Naive thymus-derived CD8-positive, alpha-beta T cell (primary cell): ENCODE measurements at places on chromosomes 2 and 18. TPM values are rescaled to one million over a fixed set of nuclear protein-coding genes. Genes with fewer than 3 reads are reported as not detected.

DNA sequence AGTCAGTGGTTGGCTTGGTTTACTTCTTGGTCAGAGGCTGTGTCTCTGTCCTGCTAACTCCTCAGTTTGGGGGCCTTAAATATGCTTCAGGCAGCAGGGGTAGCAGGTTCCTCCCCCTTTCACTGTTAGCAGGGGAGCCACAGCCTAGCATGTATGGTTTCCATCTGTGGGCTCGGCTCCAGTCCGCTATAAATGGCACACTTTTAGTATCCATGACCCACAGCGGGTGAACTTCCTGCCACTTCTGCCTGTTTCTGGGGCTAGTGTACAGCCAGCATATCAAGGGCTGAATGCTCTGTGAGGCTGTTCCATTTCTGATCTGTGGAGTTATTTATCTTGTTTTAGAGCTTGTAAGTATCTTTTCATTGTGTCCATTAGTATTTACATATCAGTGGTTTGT is 58.3 kb downstream of the MRPL33 start:
- H3K4me1 ChIP-seq = no peaks in the 10 kb centered on the region
- H3K36me3 ChIP-seq = peaks cover 27% of the 10 kb centered on the region

DNA sequence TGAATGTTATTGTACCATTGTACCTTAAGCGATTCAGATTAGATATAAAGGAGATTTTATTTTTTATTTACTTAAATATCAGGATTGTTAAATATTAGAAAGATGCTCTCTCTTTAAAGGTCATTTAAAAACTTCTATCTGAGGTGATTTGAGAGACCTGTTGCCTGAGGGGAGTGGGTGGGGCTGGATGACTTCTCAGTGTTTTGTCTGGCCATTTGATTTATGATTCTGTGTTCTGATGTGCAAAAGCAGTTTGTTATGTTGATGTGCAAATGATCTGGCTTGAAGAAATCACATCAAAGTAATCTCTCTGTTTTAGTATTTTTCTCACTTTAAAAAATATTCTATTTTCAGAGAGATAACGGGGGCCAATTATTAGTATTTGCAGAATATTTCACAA is 370.8 kb downstream of the NUP35 start:
- no peak overlapping the region for H3K27ac ChIP-seq
- DNase-seq = no peak
- no peaks in the 10 kb centered on the region for H3K4me1 ChIP-seq
- H3K36me3 ChIP-seq = no peaks in the 10 kb centered on the region
- no peaks in the 10 kb centered on the region for H3K27me3 ChIP-seq
- no peak overlapping the region for H3K4me3 ChIP-seq

DNA sequence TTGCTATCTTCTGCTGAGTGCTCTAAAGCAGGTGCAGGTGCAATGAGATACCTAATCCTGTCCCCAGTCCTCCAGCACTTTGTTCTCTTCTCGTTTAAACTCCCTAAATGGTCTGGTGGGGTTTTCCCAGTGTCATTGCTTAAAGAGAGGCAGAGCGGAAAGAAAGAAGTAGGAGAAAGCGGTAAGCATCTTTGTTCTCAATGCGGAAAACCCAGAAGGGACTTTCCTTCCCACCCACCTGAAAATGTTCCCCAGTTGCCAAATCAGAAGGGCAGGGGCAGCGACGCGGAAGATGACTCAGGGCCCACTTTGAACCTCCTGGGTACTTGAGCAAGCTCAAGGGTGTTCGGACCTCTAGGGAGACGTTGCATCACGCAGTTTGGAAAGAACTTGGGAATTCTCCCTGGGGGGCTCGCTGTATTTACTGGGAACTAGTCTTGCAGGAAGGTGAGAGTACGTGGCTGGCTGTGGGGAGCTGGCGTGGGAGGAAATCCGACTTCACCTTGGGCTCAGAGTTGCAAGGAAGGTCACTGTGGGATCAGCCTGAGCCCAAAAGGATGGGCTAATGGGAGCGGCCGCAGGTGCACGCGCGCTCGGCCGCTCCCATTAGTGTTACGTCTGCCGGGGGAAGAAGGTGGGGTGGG is 589 bp upstream of the SGPP2 start:
- no peak overlapping the region for H3K27ac ChIP-seq
- DNase-seq = no peak
- H3K4me3 ChIP-seq = peak overlapping the region; percentile 71
- H3K27me3 ChIP-seq = peaks cover 53% of the 10 kb centered on the region

DNA sequence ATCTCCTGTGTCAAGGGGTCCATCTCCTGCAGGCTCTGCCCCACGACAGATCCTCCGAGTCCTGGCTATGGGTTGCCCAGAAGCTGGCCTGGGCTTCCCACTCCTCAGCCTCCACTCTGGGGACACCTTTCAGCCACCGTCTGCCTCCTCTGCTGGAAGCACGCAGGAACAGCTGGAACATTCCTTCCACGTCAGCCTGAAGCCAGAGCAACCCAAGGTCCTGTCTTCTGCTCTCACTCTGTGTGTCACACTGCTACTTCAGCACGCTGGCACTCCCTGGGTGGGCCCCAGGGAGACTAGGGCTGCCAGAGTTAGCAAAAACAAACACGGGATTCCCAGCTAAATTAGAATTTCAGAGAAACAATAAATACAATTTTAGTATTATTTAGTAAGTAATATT is 148.8 kb downstream of the HRH4 start:
- H3K4me3 ChIP-seq = no peak overlapping the region
- H3K4me1 ChIP-seq = no peaks in the 10 kb centered on the region
- H3K27me3 ChIP-seq = no peaks in the 10 kb centered on the region
- DNase-seq = no peak
- H3K36me3 ChIP-seq = no peaks in the 10 kb centered on the region

TRIM43B gene
- not detected for total RNA-seq

KLHL29 gene
- 1.7 TPM for total RNA-seq

ZNF892 gene
- total RNA-seq = 4.0 TPM

ERBB4 gene
- not detected for total RNA-seq

COL6A3 gene
- total RNA-seq = 4.1 TPM
